ENCODE measurements at places on chromosomes 3 and 15. TPM values are rescaled to one million over a fixed set of nuclear protein-coding genes. Genes with fewer than 3 reads are reported as not detected.

The OXTR gene
- total RNA-seq: 1.2 TPM

The SLC2A2 gene
- 12.6 TPM for total RNA-seq

The TSPAN3 gene
- total RNA-seq: 245 TPM

DNA sequence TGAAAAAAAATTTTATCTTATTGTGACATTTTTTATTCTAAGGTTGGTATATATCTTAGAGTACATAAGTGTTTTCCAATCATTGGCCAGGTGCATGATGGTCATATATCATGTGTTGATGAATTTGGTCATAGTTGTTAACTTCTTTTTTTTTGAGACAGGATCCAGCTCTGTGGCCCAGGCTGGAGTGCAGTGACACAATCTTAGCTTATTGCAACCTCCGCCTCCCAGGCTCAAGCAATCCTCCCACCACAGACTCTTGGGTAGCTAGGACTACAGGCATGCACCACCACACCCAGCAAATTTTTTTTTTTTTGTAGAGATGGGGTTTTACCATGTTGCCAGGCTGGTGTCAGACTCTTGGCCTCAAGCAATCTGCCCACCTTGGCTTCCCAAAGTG, 44.0 kb downstream of the PCCB start:
- H3K4me1 ChIP-seq: no peaks in the 10 kb centered on the region
- no peak overlapping the region for H3K4me3 ChIP-seq
- H3K36me3 ChIP-seq: peaks cover under 1% of the 10 kb centered on the region
- H3K27me3 ChIP-seq: no peaks in the 10 kb centered on the region
- DNase-seq: no peak

GRCh38 chr3:69320871-69321271, 65.0 kb downstream of the FRMD4B start:
- no peak overlapping the region for H3K4me3 ChIP-seq
- no peaks in the 10 kb centered on the region for H3K36me3 ChIP-seq
- H3K4me1 ChIP-seq: peaks cover 3% of the 10 kb centered on the region
- H3K27ac ChIP-seq: no peak overlapping the region
- no peaks in the 10 kb centered on the region for H3K27me3 ChIP-seq
- DNase-seq: peak; percentile 87

DNA sequence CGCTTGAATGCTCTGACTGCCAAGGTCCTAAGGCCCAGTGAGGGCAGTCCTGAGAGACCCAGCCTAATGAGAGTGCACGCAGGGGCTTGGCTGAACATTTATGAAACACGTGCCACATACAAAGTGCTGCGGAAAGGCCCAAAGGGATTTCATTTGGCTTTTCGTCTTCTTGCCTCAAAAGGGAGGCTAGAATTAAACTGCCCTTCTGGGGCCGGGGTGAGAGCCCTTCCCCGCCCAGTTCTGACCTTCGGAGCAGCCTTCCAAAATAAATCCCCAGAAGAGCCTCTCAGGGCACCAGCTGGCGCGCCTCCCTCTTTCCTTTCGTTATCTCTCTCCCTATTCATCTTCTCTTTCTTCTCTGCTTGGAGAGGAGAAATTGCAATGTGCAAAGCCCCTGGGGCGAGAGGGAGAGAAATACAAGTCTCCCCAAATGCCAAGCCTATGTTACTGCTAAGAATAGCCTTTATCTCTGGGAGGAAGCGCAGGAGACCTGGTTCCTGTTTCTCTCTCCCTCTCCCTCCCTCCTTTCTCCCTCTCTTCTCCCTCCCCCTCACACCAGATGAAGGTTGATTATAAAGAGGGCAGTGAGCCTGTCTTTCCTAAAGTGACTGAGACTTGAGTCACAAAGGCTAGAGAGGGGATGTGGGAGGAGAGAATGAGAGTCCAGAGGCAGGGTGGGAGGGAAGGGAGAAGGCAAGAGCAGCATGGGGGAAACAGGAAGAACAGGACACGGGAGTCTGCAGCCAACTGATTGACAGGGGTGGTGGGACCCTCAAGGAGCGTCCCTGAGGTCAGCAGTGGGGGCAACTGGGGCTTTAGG, 36.7 kb upstream of the NDUFB4 start:
- H3K27ac ChIP-seq: peak overlapping the region; percentile 74
- H3K4me1 ChIP-seq: no peaks in the 10 kb centered on the region
- no peaks in the 10 kb centered on the region for H3K36me3 ChIP-seq
- peak overlapping the region; percentile 45 for H3K4me3 ChIP-seq
- peak; percentile 75 for DNase-seq

GRCh38 chr3:113185194-113185835, 26.0 kb upstream of the BOC start:
- H3K4me1 ChIP-seq: no peaks in the 10 kb centered on the region
- no peaks in the 10 kb centered on the region for H3K27me3 ChIP-seq
- H3K4me3 ChIP-seq: no peak overlapping the region
- no peak overlapping the region for H3K27ac ChIP-seq
- DNase-seq: no peak

DNA sequence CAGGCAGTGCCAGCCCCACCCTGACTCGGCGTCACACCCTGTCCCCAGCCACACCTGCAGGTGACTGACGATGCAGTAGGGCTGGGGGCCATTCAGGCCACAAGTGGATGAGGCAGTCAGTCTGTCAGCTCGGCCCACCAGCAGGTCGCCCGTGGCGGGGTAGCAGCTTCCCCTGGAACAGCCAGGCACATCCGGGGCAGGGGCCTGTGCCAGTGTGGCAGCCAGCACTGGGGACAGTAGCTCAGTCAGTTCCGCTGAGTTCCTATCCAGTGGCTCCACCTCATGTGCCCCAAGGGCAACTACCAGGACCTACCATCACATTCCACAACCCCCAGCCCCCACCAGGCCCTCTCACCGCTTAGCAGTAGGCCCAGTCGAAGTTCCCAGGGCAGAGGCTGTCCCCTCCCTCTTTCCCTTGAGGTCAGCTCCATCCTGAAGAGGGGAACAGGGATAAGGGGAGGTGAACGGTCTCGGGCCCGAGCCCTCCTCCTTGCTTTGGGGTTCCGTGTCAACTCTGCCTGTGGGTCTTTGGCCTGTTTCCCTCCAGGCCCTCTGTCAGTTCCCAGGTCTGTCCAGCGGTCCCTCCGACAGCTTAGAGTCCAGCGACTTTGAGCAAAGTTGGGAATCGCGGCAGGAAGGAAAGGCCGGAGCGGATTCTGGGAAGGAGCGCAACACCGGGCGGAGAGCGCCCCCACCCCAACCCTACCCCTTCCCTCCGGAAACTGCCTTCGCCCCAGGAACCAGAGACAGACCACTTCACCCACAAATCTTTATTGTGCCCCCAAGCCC, at the start of gene LAMB2:
TSS of gene LAMB2 (minus strand) at position 614 of the 789 bp plus-strand sequence. CDS start at position 431, 183 bp downstream.
- no peaks in the 10 kb centered on the region for H3K36me3 ChIP-seq
- peaks cover 19% of the 10 kb centered on the region for H3K4me1 ChIP-seq
- H3K27ac ChIP-seq: peak within 1 kb of the TSS; percentile 92

- no peak overlapping the region for H3K27ac ChIP-seq
- H3K4me3 ChIP-seq: no peak overlapping the region
- no peak for DNase-seq
- H3K4me1 ChIP-seq: no peaks in the 10 kb centered on the region
- no peaks in the 10 kb centered on the region for H3K27me3 ChIP-seq
Observed at GRCh38 chr3:19539518-19540392, 391.4 kb downstream of the KCNH8 start.

DNA sequence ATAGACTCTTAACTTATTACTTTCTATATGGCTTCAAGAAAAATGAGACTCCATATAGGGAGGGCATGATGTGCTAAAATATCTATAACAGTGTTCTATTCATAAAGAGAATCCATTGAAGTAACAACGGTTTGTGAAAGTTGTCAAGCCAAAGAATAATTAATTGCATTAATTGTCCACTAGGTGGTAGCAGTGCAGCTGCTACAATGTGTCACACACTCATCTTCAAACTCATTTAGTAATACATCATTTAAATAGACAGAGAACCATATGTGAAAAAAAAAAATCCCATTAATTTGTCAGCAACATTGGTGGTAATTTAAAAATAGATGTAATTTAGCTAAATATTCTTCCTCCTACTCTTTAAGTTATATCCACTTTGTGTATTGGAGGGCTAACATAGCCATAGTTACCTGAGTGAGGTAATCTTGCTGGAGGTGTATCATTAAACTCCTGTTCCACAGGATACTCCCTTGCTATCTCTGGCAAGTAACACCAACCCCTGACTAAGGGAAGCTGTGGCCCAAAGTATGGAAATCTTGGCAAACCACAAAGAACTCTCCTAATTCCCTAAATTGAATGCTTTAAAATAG, 3.7 kb upstream of the CPA3 start:
- H3K4me3 ChIP-seq: no peak overlapping the region
- no peak overlapping the region for H3K27ac ChIP-seq
- H3K36me3 ChIP-seq: no peaks in the 10 kb centered on the region
- H3K27me3 ChIP-seq: no peaks in the 10 kb centered on the region
- peaks cover 2% of the 10 kb centered on the region for H3K4me1 ChIP-seq
- no peak for DNase-seq

DNA sequence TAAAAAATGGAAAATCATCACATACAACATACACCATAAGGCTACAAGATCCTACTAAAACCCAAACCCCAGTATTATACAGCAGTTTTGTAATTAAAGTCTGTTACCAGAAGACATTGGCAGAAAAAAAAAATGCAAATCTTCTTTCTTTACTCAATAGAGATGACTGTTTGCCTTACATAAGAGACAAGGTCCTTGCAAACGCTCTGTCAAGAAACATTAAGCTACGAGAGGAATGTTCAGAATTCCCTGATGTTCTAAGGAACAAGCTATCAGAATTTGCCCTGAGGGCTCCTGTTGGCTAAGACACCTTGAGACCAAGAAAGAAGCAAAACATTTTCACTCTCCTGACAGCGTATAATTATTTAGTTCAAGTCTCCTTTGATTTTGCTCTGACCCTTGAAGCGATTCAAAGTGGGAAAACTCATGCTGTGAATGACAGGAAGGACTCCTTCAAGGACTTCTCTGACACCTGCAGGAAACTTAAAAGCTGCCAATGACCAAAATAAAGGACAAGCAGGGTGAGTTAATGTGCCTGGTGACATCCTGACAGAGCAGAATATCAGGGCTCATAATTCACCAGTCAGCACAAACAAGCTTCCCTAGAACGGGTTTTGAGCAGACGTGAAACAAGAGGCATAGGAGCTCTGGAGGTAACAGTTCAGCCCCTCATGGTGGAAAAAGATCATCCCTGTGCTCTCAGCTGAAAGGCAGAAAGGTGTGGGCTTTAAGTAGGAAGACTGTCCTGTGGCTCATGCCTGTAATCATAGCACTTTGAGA, 2.5 kb downstream of the SCAMP2 start:
- DNase-seq: no peak
- peaks cover 8% of the 10 kb centered on the region for H3K4me1 ChIP-seq
- no peaks in the 10 kb centered on the region for H3K27me3 ChIP-seq
- peak overlapping the region; percentile 82 for H3K27ac ChIP-seq

DNA sequence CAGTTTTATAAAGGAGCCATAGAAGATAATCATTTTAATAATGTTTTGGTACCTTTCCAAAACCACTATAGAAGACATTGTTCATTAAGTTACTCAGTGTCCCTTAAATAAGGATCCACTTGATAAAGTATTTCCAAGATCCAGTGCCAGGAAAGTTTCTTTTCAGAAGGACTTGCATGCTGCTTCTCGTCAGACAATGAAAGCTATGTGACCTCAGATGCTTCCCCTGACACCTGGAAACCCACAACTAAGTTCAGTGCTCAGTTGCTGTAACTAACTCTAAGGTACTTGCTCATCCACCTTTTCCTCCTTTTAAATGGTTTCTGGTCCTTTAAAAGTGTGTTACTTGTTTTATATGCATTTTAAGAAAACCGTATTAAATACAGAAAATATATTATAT, 7.3 kb downstream of the SSR3 start:
- no peak overlapping the region for H3K27ac ChIP-seq
- peaks cover 27% of the 10 kb centered on the region for H3K36me3 ChIP-seq
- no peaks in the 10 kb centered on the region for H3K27me3 ChIP-seq
- no peak for DNase-seq

All from kidney (tissue), 22 donors.